ENCODE measurements at places on chromosomes 2 and 18.
A peak's percentile ranks its signal among the peaks of the same experiment; 100 is the strongest.

DNA sequence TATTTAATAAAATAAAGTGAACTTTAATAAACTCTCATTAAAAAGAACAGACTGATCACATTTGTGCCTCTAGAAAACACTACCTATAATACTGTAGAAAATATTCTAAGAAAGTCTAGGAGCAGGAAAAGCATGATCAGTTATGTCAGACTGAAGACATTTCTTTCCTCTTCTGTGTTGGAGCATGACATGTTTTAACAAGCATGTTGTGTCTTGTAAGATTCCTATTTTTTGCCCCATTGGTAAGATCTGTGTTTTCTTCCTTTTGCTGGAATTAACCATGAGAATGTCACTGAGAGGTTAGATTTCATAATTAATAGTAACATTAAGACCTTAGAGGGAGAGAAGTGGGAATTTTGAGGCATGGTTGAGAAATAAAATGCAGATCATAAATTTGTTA is 27.7 kb downstream of the LAMA3 start:
- DNase-seq = no peak

- DNase-seq = no peak
Observed at GRCh38 chr18:34531110-34531509, 179.0 kb upstream of the DTNA start.

GRCh38 chr2:131023758-131024157 is 69.5 kb downstream of the FAM168B start:
- no peak for DNase-seq

DNA sequence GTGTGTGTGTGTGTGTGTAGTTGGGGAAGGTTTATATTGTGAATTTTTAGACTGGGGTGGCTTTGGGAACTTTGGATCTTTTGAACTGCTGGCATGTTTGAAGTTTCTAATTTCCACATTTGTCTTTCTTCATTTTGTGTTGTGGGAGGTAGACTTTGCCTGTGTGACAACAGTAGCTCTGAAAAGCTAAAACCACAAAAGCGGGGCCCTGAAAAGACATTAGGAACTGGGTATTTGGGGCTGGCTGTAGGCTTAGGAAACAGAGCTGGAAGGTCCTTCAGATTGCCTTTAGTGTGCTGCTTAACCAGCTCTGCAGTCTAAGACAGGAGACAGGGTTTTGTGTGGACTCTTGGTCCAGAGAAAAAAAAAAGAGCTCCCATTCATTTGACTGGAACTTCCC is 27.2 kb upstream of the DOCK10 start:
- no peak for DNase-seq

- no peak for DNase-seq
Observed at GRCh38 chr2:217585362-217585761, 417.4 kb downstream of the TNS1 start.

DNA sequence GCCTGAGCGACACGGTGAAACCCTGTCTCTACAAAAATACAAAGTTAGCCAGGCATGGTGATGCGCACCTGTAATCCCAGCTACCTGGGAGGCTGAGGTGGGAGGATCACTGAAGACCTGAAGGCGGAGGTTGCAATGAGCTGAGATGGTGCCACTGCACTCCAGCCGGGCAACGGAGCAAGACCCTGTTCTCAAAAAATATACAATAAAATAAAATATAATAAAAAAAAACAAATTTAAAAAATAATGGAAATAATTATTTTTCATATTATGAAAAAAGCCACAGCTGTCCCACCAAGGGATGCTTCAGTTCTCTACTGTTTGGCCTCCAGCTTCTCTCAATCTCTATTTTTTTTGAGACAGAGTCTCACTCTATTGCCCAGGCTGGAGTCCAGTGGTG is 10.4 kb downstream of the SLC19A3 start:
- no peak for DNase-seq

DNA sequence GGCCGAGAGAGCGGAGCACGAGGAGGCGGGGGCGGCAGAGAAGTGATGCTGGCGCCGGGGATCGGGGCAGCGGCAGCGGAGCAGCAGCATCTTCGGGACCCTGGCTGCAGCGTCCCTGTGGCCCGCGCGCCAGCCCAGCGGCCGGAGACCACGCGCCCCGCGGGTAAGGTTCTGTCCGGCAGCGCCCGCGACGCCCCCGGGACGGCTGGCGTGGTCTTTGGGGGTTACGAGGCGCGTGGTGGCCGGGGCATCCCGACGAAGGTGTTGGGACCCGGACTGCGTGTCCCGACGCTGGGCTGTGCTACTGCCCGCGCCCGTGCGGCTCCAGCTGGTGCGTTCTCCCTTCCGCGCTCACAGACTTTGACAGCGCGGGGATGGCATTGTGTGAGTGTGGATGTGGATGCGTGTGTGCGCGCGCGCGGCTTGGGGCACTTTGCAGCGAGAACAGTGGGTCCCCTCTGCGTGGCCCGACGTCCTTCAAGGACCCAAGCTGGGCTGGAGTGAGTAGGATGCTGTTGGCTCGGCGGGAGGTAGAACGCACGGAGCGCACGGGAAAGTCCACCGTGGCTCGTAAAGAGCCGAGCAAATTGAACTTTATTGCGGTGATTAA is 405.0 kb downstream of the XIRP2 start:
- DNase-seq = no peak

- DNase-seq = no peak
Observed at GRCh38 chr18:67954594-67954993, 438.1 kb upstream of the DSEL start.

GRCh38 chr2:69095305-69095704 is 82.3 kb downstream of the ANTXR1 start:
- no peak for DNase-seq

DNA sequence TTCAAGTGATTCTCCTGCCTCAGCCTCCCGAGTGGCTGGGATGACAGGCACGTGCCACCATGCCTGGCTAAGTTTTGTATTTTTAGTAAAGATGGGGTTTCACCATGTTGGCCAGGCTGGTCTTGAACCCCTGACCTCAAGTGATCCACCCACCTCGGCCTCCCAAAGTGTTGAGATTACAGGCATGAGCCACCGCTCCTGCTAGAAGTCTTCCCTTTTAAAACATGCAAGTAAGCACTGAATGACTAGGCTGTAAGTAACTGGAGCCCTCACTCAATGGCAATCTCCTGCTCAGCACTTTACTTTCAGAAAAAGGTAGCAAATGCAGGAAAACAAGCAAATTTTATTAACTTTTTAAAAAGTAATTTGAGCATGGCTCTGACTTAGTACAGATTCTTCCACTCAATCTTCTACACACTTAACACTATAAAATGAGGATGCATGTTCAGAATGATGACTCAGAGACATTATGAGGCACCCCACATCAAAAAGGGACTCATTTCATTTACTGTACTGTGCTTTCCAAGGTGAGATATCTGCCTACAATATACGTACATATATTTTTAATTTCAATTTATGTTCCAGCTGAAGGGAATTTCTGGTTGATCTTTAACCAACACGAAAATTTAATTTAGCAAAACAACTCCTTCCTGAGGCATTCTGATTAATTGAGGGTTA is 6.6 kb upstream of the NCK2 start:
- DNase-seq = peak; percentile 21

DNA sequence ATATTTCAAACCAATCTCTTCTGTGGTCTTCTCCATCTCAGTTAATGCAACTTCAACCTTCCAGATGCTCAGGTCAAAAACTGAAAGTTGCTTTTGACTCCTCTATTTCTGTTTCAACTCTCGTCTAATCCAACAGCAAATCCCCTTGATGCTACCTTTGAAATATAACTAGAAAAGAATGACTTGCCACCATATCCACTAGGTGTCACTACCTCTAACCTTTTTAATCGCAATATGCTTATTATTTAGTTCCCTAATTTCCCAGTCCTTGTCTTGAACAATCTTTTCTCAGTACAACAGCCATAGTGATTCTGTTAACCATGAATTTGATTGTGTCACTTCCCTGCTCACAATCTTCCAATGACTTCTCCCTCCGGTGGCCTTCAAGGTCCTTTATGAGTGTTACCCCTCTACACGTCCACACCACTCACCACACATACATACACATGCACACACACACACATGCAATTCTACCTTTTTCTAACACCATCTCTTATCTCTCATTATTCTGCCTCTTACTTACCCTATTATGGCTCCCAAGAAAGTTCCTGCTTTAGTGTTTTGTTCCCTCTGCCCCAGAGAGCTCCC is 245.5 kb upstream of the KCNJ3 start:
- peak; percentile 53 for DNase-seq

GRCh38 chr2:40034801-40035200 is 255.7 kb upstream of the THUMPD2 start:
- DNase-seq = no peak

DNA sequence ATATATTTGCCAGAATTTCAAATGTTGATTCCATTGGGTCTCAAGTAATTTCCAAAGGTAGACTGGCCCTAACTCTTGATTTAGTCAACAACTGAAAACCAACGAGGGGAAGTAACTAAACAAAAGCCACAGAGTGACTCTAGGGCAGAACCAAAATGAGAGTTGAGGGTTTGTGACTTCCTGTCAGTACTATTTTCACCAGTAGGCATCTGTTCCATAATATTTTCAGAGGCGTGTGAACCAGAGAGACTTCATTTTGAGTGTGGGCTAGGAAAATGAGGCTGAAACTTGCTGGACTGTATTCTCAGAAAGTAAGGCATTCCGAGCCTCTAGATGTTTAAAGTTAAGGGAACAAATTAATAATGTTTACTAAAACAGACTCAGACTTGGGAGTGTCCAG is 70.6 kb downstream of the GDF7 start:
- DNase-seq = no peak

- no peak for DNase-seq
Observed at GRCh38 chr2:31920962-31921361, 89.8 kb downstream of the MEMO1 start.

DNA sequence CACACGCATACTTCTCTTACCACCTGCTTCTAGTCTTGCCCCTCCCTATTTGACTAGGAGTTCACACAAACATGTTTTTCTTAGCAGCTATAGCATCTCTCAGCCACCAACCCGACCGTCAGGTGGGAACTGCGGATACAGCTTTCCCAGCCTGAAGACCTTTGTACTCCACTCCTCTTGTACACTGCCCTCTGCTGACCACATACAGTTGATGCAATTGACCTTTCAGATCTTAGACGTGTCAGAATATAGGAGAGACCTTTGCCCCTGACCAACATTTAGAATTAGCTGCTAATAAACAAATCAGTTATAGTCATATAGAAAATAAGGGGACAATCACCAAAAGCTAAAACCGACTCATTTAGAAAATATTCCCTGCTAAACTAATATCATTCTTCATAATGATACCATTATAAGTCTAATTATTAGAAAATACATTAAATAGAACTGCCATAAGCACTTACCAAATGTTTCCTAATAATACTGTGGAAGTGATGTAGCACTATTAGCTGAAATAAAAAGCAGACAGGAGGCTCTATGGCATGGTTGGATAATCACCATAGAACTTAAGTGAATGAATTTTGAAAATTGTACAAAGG is 208.4 kb downstream of the RAD51AP2 start:
- DNase-seq = peak; percentile 72

GRCh38 chr2:166658901-166659300 is 164.9 kb upstream of the SCN7A start:
- no peak for DNase-seq

GRCh38 chr2:105179469-105180372 is 61.8 kb upstream of the GPR45 start:
- peak; percentile 96 for DNase-seq

DNA sequence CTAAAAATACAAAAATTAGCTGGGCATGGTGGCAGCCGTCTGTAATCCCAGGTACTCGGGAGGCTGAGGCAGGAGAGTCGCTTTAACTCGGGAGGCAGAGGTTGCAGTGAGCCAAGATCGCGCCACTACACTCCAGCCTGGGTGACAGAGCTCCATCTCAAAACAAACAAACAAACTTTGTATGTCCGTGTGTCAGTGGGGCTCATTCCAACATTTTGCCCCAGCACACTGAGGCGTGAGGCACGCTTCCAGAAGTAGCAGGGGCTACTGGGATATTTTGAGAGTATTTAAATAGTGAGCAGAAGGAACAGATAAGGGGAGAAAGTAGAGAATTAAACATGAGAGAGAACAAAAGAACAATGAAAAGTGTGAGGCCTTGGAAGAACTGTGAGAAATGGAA is 83.3 kb upstream of the TANK start:
- DNase-seq = no peak

GRCh38 chr18:38948436-38948835 is 1382.8 kb upstream of the CELF4 start:
- no peak for DNase-seq

DNA sequence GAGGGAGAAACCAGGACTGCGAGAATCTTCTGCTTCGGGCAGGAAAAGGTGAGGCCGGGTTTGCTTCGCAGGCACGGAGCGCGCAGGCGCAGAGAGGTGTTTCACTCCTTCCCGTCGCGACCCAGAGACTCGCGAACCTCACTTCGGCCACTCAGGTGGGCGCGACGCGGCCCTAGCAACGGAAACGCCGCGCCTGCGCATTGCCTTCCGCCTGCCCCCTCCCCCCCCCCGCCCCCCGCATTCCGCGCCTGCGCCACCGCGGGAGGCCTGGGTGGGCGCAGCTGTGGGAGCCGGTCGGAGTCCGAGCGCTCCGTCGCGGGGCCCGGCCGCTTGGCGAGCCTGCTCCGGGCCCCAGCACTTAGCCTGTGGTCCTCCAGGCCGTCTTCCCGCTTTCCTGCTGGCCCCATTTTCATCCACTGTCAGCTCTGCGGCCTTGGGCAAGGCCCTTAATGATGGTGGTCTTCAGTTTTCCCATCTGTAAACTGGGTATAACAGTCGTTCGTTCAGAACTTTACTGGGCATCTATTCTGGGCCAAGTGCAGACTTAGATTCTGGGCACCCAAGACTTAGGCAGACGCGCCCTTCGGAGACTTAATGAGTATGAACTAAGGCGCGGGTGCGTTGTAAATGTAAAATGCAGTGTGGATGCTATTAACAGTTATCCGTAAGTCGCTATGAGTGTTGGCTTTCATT is 62.1 kb upstream of the ACKR3 start:
- no peak for DNase-seq

DNA sequence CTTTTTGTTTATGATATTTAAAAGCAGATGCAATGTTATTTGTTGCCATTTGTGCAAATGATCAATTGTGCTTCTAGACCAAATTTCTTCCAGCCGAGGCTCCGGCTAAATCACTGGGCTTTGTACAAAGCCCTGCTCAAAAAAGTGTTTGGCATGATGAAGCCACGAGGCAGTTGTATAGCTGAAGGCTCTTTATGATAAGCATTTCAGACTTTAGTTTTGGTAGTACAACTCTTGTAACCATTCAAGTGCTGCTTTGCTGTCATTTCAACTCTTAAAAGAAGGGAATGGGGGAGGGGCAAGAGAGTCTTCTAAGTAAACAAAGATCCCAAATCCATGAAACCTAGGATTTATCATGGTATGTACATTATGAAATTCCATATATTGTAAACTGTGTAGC is 3.3 kb upstream of the ZNF532 start:
- no peak for DNase-seq

DNA sequence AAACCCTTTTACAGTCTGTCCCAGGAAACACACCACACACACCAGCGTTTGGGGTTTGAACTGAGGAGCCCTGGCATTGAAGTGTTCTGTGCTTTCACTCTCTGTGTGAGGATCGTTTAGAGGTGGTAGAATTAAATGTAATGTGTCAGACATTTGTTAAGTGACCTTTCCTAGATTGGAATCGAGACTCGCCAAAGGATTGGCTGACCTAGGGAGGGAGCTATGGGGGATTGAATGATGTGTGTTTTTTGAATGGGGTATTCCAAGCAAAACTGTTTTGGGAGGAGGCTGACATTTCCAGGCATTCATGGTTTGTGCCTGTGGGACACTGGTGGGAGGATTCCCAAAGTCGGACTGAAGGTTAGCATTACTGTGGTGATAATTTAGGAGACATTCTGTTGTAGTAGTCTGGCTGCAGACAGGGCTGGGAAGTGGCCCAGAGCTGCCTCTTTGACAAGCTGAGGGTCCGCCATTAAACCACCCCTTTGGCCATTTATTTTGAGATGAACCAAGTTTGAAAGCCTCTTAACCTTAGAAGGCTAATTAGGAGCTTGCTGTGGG is 1.7 kb downstream of the MYO1B start:
- DNase-seq = no peak
